WERI-Rb-1 (cell line): ENCODE measurements at places on chromosomes 6 and 20.

DNA sequence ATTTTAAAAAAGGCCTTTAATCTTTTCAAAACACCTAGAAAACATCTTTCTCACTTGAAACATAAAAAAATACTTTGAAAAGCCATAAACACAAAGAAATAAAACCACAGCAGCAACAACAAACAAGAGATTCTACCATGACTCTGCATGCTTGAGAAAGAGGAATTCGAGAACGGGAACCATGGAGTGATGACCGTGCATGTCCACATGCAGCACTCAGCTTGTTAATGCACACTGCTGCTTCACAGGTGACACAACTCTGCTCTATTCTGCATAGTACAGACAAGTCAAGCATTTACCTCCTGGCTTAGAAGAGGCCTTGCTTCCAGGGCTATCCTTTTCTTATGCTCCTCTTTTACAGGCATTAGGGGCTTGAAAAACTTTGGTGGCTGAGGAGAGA is 64.9 kb upstream of the NUP153 start:
- no peak for DNase-seq

DNA sequence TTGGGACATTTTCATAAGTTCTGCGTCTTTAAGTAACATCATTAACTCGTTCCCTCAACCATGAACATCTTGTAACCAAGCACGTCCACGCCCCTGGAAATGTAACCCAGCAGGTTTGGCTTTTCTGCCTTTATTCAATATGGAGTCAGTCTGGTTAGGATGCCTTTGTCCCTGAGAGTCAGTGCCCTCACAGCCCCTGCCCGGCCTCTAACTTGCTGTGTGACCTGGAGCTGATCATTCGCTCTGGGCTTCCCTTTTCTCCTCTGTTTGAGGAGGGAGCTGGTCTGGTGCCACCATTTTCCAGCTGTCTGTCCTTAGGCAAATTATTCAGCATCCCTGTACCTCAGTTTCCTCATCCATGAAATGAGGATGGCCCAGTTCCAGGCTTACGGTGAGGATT is 26.5 kb upstream of the ANGPT4 start:
- no peak for DNase-seq

- no peak for DNase-seq
Measured at GRCh38 chr20:18986146-18986830, 172.7 kb downstream of the SCP2D1 start.

GRCh38 chr20:32224463-32224862 is 16.8 kb downstream of the POFUT1 start:
- DNase-seq: no peak

DNA sequence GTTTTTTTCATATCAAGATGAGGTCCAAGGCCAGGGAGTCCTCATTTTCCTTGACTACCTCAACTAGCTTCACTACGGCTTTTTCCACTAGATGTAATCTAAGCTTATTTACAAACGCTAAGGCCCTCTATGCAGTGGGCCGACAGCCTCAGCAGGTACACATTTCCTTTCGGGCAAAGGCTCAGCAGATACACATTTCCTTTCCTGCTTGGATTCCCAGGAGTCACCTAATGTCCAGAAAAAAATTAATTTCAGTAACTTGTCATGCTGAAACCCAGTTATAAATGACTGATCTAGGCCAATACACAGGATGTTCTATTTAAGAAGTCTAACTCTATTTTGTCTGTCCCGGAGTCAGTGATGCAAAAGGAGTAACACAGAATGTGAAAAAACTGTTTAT is 7.2 kb upstream of the KIAA0408 start:
- DNase-seq: no peak

GRCh38 chr6:32825966-32826365 is 9.2 kb upstream of the HLA-DOB start:
- no peak for DNase-seq

DNA sequence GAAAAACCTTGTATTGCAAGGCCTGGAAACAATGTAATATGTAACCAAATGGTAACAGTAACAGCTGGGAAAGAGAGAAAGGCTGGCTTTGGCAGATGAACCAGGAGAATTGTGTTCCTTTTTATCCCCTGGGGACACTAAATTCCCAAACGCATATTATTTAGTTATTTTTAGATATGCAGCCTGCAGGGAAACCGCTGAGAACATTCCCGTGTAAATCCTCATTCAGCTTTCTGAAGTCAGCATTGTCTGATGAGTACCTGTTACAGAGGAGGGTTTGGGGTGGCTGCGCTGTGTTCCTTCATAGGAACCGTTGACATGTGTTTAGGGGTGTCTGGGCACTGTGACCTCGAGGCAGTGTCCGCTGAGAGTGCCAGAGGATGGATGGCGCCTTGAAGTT is 101.3 kb downstream of the SMOC2 start:
- no peak for DNase-seq
